ENCODE measurements at places on chromosomes 16 and 17.

DNA sequence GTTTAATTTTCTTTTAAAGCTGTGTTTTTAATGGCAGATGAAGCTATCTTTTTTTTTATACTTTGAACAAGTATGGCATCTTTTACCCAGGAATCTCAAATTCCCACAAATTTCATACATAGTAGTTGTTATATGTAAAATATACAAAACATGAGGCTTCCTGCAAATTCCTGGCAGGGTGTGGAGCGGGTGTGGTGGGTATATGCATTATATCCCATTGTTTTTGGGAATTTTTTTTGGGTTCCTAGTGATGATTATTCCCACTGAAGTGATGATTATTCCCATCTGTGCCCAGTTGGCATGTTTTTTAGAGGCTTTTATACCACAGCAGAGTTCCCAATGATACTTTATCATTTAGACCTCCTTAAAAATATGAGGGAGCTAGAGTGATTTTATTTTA is 320.4 kb downstream of the ZFHX3 start:
- ATAC-seq, result no peak
- no peaks in the 10 kb centered on the region for H3K27me3 ChIP-seq
- no peaks in the 10 kb centered on the region for H3K4me1 ChIP-seq
- H3K4me3 ChIP-seq, result no peak overlapping the region

- no peaks in the 10 kb centered on the region for H3K36me3 ChIP-seq
- H3K4me1 ChIP-seq, result no peaks in the 10 kb centered on the region
- no peaks in the 10 kb centered on the region for H3K27me3 ChIP-seq
- no peak for ATAC-seq
- H3K27ac ChIP-seq, result no peak overlapping the region
- H3K4me3 ChIP-seq, result no peak overlapping the region
Observed at GRCh38 chr17:56222255-56222654, 69.0 kb downstream of the ANKFN1 start.

DNA sequence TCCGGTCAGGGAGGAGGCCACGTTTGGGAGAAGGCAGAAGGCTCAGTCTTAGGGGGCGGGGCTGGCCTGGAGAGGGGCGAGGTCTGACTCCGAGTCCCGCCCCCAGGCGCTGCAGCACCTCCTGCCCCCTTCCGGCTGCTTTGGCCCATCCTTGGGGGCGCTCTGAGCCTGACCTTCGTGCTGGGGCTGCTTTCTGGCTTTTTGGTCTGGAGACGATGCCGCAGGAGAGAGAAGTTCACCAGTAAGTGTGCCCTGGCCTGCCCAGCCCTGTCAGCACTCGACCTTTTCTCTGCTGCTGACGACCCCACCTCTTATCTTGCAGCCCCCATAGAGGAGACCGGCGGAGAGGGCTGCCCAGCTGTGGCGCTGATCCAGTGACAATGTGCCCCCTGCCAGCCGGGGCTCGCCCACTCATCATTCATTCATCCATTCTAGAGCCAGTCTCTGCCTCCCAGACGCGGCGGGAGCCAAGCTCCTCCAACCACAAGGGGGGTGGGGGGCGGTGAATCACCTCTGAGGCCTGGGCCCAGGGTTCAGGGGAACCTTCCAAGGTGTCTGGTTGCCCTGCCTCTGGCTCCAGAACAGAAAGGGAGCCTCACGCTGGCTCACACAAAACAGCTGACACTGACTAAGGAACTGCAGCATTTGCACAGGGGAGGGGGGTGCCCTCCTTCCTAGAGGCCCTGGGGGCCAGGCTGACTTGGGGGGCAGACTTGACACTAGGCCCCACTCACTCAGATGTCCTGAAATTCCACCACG is 1.5 kb downstream of the TNFRSF12A start:
- H3K27ac ChIP-seq, result peak overlapping the region; percentile 93
- peaks cover 29% of the 10 kb centered on the region for H3K27me3 ChIP-seq
- H3K4me1 ChIP-seq, result no peaks in the 10 kb centered on the region
- peak overlapping the region; percentile 73 for H3K4me3 ChIP-seq

DNA sequence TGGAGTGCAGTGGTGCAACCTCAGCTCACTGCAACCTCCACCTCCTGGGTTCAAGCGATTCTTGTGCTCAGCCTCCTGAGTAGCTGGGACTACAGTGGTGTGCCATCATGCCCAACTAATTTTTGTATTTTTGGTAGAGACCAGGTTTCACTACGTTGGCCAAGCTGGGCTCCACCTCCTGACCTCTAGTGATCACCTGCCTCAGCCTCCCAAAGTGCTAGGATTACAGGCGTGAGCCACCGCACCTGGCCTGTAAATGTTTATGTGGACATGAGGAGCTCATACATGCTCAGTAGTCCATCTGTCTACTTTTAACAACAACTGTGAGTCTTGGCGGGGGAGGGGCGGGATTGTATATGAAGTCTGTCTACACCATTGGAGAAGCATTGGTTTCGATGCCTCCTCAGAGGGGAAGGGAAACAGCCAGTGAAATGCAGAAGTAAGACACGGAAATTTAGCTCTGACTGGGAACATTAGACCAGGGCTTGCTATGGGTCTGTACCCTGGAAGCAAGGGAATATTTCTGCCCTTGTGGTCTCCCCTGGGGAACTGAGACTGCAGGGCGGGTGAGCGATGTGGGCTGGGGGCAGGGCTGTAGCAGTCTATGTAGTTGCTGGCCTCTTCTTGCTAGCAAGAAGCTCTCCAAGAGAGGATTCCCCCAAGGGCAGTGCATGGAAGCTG is 9.3 kb downstream of the NUBP1 start:
- H3K27ac ChIP-seq, result no peak overlapping the region
- ATAC-seq, result peak; percentile 45
- H3K4me1 ChIP-seq, result no peaks in the 10 kb centered on the region
- H3K36me3 ChIP-seq, result no peaks in the 10 kb centered on the region
- no peak overlapping the region for H3K4me3 ChIP-seq

GRCh38 chr17:66990047-66990446 is 25.5 kb downstream of the CACNG4 start:
- no peaks in the 10 kb centered on the region for H3K4me1 ChIP-seq
- no peak for ATAC-seq
- peaks cover 8% of the 10 kb centered on the region for H3K27me3 ChIP-seq
- no peaks in the 10 kb centered on the region for H3K36me3 ChIP-seq
- no peak overlapping the region for H3K27ac ChIP-seq

DNA sequence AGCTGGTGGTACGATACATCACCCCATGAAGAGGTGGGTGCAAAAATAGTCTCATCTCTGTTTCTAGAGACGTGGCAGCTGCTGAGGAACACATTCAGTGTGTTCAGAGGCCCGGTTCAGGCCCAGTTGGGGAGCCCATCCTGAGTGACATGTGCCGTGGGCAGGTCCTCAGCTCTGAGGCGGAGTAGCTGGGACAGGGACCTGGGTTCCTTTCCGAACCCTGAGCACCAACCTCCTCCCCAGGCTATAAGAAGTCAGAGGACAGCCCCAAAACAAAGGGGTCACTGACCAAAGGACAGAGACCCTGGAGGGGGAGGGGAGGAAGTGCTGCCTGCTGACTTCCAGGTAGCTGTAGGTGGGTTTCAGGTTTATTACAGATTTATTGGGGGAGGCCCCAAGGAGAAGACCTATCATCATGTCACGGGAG is 5.1 kb downstream of the LDHD start:
- H3K27ac ChIP-seq, result no peak overlapping the region
- peaks cover 10% of the 10 kb centered on the region for H3K36me3 ChIP-seq
- H3K4me3 ChIP-seq, result no peak overlapping the region
- H3K27me3 ChIP-seq, result no peaks in the 10 kb centered on the region
- no peak for ATAC-seq

- no peaks in the 10 kb centered on the region for H3K36me3 ChIP-seq
- H3K27me3 ChIP-seq, result no peaks in the 10 kb centered on the region
- H3K4me3 ChIP-seq, result no peak overlapping the region
Observed at GRCh38 chr17:28973425-28973824, 22.1 kb upstream of the PHF12 start.

DNA sequence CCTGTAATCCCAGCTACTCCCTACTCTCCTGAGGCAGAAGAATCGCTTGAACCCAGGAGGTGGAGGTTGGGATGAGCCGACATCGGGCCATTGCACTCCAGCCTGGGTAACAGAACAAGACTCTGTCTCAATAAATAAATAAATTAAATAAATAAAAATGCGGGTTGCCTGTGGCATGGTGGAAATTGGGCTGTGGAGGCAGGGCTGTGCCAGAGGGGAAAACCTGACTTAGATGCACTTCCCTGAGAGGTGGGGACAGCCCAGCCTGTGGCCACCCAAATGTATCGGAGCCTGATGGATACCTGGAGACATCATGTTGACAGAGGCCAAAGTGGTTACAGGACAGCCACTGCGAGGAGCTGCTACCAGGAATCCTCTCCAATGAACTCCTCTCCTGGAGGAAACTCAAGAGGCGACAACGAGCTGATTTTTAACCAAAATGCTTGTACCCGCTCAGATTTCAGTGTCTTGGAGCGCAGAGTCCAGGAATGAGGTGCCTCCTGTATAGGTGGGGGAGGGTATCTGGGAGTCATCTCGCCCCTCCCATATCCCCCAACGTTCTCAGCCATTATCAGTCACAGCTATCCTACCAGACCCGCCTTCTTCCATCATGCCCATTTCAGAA is 32.3 kb downstream of the DDX19A start:
- no peaks in the 10 kb centered on the region for H3K27me3 ChIP-seq
- H3K4me1 ChIP-seq, result no peaks in the 10 kb centered on the region
- no peak overlapping the region for H3K27ac ChIP-seq

DNA sequence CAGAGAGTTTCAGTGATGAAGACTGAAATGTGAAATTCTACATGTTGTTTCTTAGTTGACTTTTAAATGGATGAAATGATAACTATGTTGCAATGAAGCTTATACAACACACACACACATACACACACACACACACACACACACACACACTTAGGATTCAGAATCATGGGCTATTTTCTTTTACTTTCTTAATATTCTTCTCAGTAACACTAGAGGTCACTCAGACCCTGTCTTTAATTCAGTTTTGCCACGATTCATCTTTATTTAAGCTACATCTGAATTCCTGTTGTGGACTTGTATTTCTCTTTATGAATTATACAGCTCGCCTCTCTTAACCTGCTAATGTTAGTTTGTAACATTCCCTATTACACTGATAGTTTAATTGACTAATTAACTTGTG is 109.6 kb upstream of the GOT2 start:
- H3K4me3 ChIP-seq, result no peak overlapping the region
- no peaks in the 10 kb centered on the region for H3K36me3 ChIP-seq
- no peak for ATAC-seq
- H3K27ac ChIP-seq, result no peak overlapping the region
- no peaks in the 10 kb centered on the region for H3K27me3 ChIP-seq

DNA sequence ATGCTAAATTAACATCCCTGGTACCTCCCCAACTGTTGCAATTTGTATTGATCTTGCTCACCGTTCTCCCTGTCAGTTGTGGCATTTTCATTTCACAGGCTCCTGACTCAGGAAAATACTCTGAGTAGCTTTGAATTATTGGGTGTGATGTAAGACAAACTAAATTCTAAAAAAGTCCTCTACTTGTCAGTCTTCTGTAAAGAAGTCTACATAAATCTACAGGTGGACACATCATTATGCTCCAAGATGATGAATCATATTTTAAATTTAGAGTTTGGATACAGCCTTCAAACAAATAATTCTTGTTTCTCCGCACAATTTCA is 47.2 kb downstream of the MARCHF10 start:
- H3K36me3 ChIP-seq, result no peaks in the 10 kb centered on the region
- no peaks in the 10 kb centered on the region for H3K27me3 ChIP-seq
- H3K4me3 ChIP-seq, result no peak overlapping the region
- H3K27ac ChIP-seq, result no peak overlapping the region
- no peaks in the 10 kb centered on the region for H3K4me1 ChIP-seq

Measured in gastroesophageal sphincter (tissue), 4 donors.